Stimulated activated CD4-positive, alpha-beta T cell treated with anti-CD3 and anti-CD28 coated beads, Interleukin-1b, Interleukin-23, amount 100 ng/mL, for 1 hour (primary cell): ENCODE measurements at places on chromosomes 13 and 19.

- DNase-seq, result no peak
Observed at GRCh38 chr13:51225029-51225428, 2.8 kb downstream of the FAM124A start.

DNA sequence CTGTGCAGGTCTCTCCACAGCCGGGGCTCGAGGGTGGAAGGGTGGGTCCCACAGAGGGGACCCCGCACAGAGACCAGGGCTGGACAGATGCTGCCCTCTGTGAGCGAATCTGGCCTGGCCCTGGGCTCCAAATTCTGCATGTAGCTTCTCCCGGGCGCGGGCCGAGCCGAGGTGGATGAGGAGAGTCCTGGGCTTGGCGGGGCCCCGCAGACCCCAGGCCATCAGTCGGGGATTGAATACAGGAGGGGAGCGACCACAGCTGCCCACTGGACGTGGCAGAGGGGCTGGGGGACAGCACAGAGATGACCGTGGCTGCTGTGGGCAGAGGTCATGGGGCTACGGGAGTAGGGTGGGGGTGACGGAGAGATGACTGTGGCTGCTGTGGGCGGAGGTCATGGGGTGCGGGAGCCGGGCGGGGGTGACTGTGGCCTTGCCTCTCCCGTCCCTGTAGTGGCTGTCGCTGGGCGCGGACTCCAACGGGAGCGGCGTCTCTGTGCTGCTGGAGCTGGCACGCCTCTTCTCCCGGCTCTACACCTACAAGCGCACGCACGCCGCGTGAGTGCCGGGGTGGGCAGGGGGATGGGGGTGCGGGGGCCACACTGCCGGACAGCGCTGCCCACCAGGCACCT, 15.5 kb downstream of the NCLN start:
- no peak for DNase-seq

DNA sequence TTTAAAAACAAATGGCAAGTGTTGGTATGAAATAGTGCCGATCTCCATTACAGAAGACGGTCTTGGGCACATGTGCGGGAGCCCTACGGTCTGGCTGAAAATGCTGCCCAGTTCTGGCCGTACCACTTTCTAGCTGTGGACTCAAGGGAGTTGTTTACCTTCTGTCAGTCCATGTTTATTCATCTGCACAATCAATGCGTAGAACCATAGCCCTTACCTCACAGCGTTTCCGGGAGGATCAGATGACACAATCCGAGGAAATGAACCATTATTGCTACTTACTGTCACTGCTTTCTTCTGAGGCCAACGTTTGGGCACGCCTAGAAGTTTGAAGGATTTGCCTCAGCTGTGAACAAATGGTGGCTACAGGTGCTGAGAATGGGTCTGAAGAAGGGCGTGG, 31.2 kb downstream of the GADD45B start:
- no peak for DNase-seq

DNA sequence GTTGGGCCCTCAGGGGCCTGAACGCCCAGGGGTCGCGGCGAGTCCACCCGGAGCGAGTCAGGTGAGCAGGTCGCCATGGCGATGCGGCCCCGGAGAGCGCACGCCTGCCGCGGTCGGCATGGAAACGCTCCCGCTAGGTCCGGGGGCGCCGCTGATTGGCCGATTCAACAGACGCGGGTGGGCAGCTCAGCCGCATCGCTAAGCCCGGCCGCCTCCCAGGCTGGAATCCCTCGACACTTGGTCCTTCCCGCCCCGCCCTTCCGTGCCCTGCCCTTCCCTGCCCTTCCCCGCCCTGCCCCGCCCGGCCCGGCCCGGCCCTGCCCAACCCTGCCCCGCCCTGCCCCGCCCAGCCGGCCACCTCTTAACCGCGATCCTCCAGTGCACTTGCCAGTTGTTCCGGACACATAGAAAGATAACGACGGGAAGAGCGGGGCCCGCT, at the start of gene CCNA1:
TSS of gene CCNA1 (plus strand) at position 390 of the 439 bp plus-strand sequence. CDS start 562 bp downstream, outside the sequence.
- no peak for DNase-seq

- DNase-seq, result no peak
Observed at GRCh38 chr13:36921631-36922301, 1.7 kb upstream of the SMAD9 start.

DNA sequence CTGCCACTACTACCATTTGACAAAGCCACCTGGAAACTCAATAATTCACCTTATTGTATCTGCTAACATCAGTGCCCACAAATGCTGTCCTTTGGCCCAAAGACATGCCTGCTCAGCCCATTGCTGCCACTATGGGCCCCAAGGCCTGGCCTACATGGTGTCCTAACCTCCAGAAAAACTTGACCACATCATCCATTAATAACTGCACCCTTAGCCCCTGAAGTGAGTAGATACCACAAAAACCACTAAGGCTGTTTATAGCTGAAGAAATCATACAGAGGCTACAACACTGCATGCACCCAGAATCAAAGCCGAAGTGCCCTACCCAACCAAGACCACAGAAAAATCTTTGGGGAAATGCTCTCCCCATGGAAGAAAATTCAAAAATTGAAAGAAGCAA, 932.8 kb upstream of the SLITRK6 start:
- no peak for DNase-seq

- DNase-seq, result no peak
Observed at GRCh38 chr19:39736088-39736487, 1.7 kb downstream of the CLC start.

DNA sequence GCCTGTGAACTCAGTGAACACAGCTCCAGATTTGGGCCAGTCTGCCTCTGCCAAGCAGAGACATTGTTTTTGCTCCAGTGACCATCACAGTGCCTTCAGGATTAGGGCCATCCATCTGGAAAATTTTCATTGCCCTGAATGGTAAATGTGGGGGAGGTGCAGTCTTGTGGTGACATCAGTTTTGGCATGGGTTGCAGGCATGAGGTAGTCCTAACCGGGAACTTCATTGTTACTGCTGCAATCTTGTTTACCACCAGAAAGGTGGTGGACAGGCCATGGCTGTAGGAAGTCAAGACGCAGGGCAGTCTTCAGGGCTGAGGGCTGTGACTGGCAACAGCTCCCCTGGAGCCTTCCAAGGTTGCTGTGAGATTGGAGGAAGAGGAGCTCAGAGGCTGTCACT, 55.2 kb downstream of the SPATA13 start:
- DNase-seq, result no peak

GRCh38 chr13:30477346-30478195, 11.8 kb upstream of the HMGB1 start:
- DNase-seq, result no peak

- DNase-seq, result no peak
Observed at GRCh38 chr13:114140906-114141250, 8.5 kb upstream of the RASA3 start.

DNA sequence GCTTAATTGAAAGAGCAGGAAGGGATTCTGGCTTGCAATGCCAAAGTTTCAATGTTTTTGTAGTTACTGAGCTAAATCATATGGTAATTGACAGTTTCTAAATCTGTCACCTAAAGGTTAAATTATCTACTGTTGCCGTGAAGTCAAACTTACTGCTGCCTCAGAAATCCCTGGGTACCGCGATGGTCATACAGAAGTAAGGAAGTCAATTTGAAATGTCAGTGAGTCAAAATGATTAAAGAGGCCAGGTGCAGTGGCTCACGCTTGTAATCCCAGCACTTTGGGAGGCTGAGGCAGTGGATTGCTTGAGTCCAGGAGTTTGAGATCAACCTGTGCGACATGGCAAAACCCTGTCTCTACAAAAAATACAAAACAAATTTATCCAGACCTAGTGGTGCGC, 48.8 kb upstream of the TPM4 start:
- no peak for DNase-seq

- no peak for DNase-seq
Observed at GRCh38 chr19:13669780-13670355, 94.5 kb upstream of the MRI1 start.

DNA sequence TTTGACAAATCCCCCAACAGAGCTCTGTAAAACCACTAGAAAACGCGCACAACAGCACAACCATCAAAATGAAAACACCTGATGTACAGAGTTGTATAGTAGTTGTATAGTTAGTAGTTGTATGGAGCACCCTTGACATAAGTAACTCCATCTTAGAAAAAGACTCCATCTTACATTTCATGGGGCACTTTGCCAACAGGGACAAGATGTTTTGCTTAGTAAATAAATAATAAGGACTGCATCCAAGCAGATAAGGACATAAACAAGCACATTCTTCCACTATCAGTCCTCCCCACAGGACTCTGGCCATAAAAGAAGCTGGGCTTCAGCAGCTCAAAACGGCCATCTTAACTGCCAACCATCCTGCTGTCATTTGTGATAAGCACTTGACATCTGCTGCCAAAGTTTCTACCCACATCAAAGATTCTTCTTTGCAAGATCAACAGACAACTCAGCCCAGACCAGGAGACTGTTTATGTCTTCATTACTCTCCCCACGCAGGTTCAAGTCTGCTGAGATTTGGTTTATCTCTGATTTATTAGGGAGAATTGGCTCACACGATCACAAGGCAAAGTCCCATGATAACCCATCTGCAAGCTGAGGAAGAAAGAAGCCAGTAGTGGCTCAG, 20.7 kb upstream of the ZNF331 start:
- no peak for DNase-seq

DNA sequence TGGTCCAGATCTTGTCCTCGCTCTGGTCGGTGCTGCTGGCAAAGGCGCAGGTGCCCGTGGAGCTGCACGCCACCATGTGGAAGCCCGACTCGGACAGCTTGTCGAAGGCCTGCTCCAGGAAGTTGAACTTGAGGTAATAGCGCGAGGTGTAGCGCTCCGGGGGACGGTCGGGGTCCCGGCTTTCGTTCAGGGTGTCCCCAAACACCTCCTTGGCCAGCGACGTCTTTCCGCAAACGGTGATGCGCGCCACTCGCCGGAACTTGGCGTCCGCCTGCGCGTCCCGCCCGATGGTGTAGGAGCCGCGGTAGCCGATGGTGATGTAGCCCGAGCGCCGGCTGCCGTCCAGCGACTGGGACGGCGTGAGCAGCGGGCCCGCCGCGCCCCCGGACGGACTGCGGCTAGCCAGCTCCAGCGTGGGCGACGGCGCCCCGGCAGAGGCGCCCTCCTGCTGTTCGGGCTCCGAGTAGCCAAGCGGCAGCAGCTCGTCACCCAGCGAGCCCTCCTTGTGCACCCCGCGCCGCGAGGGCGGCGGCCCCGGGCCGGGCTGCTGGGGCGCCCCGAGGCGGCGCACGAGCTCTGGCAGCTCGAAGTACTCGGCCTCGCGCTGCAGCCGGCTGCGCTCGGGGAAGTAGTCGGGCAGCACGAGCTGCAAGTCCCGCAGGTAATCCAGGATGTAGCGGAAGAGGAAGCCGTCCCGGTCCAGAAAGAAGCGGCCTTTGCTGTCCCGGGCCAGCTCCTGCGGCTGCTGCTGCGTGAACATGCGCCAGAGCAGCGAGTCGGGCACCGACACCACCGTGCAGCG, 801 bp downstream of the KCTD12 start:
- peak; percentile 7 for DNase-seq

DNA sequence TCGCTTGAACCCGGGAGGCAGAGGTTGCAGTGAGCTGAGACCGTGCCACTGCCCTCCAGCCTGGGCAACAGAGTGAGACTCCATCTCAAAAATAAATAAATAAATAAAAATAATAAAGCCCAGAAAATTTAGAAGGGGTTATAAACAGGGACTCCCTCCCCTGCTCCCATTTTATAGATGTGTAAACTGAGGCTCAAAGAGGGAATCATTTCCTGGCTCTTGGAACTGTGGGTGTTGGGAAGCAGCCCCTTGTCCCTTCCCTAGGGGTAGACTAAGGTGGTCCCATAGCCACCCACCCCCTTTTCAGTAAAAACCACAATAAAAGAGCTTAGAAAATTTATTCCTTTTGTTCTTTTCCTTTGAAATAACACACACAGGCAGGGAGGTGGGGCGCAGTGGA, 6.2 kb upstream of the SLC25A41 start:
- DNase-seq, result no peak
